DMS79 treated with DMSO at 0.1 percent for 48 hours (cell line): ENCODE measurements at places on chromosomes 1 and 21.

GRCh38 chr1:179809506-179810366 is 66.6 kb downstream of the FAM163A start:
- peak; percentile 81 for DNase-seq

DNA sequence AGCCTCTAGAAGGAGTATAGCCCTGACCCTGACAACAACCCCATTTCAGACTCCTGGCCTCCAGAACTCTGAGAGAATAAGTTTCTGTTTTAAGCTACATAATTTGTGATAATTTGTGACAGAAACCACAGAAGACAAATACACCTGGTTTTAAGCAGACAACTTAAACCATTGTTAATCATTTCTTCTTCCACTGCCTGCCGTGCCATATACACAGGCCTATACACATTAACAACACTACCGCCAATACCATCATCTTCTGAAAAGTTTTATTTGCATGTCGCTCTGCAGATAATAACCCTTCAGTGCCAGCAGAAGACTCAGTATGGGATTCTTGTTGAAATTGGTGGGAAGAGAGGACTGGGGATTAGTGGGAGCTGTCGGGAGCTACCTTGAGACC is 39.9 kb upstream of the KRTAP19-8 start:
- no peak for DNase-seq

GRCh38 chr1:75129660-75129982 is 4.6 kb upstream of the LHX8 start:
- no peak for DNase-seq

- no peak for DNase-seq
Observed at GRCh38 chr21:44760376-44760775, 41.2 kb downstream of the UBE2G2 start.

GRCh38 chr1:30930631-30931173 is 22.1 kb upstream of the SDC3 start:
- no peak for DNase-seq

DNA sequence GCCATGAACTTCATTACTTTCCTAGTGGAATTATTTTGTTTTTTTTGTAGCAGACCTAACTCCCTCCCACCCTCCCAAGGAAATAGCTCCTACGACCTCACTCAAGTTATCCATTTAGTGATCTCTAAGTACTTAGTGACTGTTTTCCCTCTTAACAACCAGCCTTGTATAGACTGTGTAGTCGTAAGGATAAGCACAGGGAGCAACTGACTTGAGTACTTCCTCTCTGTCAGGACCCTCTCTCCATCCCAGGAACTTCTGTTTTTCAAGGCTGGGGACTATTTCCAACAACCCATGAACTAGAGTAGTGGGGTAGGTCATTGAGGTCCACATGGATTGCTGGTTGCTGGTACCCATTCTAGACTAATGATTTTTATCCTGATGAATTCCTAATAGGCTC is 1.9 kb downstream of the AGO1 start:
- no peak for DNase-seq

DNA sequence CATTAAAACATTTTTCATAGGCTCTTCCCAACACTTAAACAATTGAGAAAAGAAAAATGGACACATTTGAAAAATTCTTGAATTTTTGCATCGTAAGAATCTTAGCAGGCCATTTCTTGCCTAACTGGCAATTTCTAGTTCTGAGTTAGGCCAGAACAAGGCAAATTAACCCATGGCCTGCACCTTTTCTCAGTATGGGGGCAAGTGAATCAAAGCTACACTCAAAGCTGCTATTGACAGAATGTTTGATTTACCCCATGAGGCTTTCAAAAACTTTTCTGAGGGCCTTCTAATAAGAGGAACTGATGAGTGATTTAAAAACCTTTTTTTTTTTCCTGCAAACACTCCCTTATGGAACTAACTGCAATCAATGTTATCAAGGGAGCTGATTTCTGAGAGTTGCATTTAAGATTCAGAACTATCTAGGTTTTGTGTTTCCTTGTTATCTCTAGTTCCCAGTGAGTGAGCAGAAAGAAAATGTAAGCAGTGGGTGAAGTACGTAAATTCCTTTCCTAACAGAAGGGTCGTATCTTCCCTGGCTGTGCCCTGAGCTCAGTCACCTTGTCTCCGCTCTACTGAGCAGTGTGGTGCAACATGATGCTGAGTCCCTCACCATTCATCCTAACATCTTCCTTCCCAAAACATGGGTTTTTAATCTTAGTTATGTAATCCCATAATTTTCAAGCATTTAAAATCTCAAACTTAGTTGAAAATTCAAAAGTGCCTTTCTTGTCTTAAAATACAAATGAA is 353.7 kb downstream of the DPYD start:
- no peak for DNase-seq

- no peak for DNase-seq
Observed at GRCh38 chr1:153390938-153391710, at the start of gene S100A8. TSS of gene S100A8 (minus strand) at chr1:153391073. CDS start at chr1:153390535, 538 bp downstream.

- no peak for DNase-seq
Observed at GRCh38 chr1:93143136-93143535, 37.1 kb downstream of the TMED5 start.

DNA sequence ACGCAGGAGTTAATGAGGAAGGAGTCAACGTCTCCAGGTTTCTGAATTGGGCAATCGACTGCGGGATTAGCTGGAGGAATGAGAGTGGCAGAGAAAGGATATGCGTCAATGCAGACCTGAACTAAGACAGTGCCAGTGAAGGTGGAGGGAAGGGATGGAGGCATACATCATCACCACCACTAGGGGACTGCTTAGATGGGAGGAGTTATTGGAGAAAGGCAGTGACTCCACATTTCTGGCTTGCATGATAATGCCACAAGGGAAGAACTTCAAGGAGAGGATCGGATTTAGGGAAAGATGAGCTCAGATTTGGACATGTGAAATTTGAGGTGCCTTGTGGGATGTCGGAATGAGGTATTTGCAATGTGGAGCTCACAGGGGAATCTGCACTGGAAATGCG is 17.5 kb downstream of the VASH2 start:
- no peak for DNase-seq

DNA sequence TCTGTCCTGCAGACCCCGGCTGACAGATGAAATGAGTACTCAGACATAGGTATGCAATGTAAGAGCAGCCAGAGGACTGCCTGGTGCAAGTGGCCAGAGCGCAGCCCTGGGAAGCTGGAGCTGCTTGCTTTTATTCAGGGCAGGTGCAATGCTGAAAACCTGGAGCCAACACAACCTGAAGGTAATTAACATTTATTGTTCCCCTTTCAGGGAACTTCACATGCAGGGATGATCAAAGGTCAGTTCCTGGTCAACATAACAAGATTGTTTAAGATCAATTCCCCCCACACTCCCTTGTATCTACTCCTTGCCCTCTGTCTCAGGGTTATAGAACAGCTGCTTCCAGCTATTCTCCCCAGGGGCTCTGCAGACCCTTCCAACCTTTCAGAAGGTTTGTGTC is 48.7 kb upstream of the PRELP start:
- DNase-seq = no peak

DNA sequence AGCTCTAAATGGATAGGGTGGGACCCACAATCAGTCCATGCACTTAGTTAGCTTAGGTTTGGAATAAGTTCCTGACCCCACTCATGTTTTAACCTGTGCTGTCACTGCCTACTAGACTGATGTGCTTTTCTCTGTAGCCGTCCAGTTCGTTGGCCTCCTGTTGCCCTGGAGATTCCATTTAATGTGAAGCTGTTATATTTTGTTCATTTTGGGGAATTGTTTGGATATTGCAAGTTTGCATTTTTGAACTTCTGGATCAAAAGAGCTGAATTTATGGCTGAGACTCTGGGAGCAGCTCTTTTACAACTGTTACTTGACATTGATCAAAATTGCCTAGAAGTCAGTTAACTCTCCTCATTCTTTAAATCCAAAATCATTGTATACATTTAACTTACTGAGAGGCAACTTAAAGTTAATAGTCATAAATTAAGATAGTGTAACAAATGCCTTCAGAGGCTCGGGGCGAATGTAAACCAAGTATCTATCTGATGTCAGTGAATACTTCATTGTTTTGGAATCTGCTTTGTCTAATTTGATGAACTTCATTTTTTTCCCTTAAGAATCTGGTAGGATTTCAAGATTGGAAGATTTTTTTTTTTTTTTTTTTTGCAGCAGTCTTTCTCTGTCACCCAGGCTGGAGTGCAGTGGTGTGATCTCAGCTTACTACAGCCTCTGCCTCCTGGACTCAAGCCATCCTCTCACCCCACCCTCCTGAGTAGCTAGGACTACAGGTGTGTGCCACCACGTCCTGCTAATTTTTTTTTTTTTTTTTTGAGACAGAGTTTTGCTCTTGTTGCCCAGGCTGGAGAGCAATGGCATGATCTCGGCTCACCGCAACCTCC is 38.1 kb downstream of the MIGA1 start:
- DNase-seq = no peak

- DNase-seq = no peak
Observed at GRCh38 chr1:57799490-57800115, 375.7 kb upstream of the DAB1 start.

GRCh38 chr1:111778541-111779051 is 22.9 kb downstream of the DDX20 start:
- DNase-seq = no peak

DNA sequence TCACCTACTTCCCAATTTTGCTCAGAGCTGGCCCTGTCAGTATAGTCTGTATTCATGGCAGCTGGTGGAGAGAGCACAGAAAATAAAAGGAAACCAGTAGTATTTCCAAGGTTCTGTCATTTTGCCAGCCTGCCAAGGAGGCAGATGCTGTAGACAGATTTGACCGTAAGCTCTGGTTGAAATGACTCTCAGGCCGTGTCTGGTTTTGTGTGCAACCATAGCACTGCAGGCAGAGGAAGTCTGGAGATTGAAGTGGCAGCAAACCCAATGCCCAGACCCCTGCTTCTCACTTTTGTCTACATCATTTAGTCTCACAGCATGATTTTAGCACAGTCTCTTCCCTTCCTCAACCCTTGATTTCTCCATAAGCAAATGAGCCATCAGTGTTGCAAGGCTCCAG is 291.7 kb downstream of the PAPPA2 start:
- no peak for DNase-seq

- DNase-seq = no peak
Observed at GRCh38 chr1:17927952-17928351, 172.8 kb downstream of the ACTL8 start.

DNA sequence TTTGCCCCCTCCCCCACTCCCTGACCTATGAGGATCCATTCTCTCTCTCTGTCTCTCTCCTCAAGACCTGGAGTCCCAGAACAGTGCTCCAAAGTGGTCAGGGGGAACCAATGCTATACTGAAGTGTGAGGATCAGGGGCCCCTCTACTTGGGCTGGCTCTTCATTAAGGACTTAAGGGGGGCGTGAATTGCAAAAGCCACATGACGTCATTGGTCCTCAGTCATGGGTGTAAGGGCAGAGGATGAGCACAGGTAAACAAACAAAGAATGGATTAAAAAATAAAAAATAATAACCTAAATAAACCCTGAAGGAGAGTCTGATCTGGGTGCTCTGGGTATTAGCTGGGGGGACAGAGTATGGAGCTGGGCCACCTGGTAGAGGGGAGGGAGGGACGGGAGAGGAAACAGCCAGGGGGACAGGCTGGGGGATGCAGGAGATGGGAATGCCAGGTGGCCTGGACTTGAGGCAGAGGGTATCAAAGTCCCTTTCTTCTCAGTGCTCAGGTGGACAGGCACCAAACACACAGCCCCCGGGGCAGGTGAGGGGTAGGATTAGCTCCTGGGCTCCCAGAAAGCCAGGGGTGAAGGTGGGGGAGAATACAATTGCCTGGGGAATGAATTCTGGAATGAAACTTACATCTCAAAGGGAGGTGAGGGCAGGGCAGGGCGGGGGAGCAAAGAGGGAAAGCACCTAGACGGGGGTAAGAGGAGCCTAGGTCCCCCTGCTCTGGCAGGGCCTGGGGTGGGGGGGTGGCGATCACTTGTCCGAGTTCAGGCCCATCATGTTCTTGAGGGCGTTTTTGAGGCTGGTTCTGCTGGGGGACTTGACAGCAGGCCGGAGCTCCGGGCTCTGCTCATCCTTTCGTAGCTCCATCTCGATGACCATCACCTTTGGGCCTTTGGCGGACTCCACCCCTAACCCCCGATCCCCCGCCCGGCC is 4.6 kb downstream of the MPZ start:
- DNase-seq = no peak

GRCh38 chr1:87872189-87872588 is 543.5 kb downstream of the LMO4 start:
- no peak for DNase-seq

DNA sequence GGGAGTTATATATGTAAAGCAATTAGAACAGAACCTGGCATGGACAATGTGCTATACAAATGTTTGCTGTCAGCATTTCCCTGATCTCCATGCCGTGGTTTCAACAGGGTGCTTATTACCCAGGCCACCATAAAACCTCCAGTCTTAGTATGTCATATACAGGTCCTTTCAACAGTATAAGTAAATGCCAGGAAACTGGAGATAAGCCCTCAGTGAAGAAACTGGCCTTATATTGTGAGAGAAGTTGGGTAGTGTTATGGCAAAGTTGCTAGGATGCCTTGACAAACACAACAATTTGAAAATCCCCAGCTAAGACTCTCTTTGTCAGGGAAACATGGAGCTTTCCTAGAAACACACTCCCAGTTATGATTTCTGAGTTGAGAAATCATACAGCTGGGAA is 850.2 kb upstream of the ADAMTS5 start:
- no peak for DNase-seq

- no peak for DNase-seq
Observed at GRCh38 chr1:180233191-180234011, 3.3 kb downstream of the LHX4 start.

- DNase-seq = no peak
Observed at GRCh38 chr1:159961636-159962035, 7.6 kb upstream of the SLAMF9 start.

- DNase-seq = no peak
Observed at GRCh38 chr1:5834477-5835178, 157.6 kb downstream of the NPHP4 start.
